Activated CD8-positive, alpha-beta T cell treated with anti-CD3 and anti-CD28 coated beads, Interleukin-2, amount 10 ng/mL, durations not matched to agents 7 days and 5 days (primary cell): ENCODE measurements at places on chromosomes 7 and 10.

- no peak for DNase-seq
Measured at GRCh38 chr7:117669818-117670217, 190.0 kb downstream of the CFTR start.

- DNase-seq: no peak
Measured at GRCh38 chr7:26356229-26356628, 64.6 kb downstream of the SNX10 start.

GRCh38 chr10:47443145-47443544 lies 40.8 kb downstream of the ANXA8 start:
- no peak for DNase-seq

DNA sequence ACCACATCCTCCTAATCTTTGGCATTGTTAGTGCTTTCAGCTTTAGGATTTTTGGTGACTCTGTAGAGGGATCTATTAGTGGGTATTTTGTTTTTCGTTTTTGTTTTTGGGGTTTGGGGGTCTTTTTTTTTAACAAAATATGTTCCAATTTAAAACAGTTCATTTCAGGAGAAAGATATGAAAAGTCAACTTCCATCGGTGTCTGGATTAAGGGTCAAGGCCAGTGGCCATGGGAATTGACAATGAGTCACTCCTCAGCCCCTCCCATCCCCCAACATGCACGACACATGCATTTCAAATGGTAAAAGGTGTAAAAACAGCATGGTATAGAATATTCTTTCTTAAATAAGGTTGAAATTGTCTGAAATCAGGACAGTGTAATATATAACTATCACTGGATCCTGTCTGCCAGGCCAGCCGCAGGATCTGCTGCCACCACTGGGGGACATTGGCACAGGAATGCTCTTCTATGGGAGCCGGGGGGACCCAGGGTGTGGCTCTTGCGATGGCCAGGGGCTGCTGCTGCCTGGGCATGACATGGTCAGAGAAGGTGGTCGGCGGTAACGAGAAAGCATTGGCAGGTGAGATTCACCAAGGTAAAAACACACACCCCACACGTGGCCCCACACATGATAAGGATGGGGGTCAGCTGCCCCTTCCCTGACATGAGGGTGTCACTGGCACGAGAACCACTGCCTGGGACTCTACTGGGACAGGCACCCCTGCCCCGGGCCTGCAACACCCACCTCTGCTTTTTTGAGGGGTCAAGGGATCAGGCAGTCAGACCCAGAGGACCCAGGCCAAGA lies 126.2 kb upstream of the KCTD7 start:
- DNase-seq: no peak

- DNase-seq: no peak
Measured at GRCh38 chr7:108973075-108973474, 403.4 kb downstream of the DNAJB9 start.

DNA sequence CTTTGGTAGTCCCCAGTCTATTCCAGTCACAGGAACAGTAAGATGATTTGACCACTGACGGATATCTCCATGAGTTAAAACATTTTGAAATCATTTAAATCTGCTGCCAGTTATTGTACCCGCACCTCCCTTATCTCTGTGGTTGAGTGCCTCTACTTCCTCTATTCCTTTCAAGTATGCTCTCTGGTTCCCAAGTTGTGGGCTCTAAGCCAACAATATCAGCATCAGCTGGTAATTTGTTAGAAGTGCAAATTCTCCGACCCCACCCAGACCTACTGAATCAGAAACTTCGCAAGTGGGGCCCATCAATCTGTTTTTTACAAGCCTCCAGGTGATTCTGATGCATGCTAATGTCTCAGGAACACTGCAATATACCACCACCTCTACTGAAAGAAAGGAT lies 235.5 kb downstream of the CCSER2 start:
- no peak for DNase-seq

- DNase-seq: no peak
Measured at GRCh38 chr7:113349339-113349738, 231.0 kb upstream of the SMIM30 start.

GRCh38 chr10:131788386-131788785 lies 112.4 kb upstream of the PPP2R2D start:
- DNase-seq: no peak

DNA sequence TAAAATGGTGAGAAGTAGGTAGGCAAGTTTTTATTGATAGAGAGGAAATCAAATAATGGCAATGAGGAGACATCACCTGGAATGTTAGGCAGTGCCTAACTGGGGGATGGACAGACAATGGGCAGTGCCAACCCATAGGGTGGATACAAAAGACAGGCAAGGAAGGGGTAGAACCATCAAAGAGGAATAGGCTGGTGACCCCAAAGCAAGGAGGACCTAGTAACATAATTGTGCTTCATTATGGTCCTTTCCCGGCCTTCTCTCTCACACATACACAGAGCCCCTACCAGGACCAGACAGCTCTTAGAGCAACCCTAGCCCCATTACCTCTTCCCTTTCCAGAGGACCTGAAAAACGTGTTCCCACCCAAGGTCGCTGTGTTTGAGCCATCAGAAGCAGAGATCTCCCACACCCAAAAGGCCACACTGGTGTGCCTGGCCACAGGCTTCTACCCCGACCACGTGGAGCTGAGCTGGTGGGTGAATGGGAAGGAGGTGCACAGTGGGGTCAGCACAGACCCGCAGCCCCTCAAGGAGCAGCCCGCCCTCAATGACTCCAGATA lies 30.0 kb downstream of the PRSS2 start:
- DNase-seq: peak; percentile 24

- DNase-seq: no peak
Measured at GRCh38 chr10:92816091-92816531, 32.2 kb upstream of the EXOC6 start.

DNA sequence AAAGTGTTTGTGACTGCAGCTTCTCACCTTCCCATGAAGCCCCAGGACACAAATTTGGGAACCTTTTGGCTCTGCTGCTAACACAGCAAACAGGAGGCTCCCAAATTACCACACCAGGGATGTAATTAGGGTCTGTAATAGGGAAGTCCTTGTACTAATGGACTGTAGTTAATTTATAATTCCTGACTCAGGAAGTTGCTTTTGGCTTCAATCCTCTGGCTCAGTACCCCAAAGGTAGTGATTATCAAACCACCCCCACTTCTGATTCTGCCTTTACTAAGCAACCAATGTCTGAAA lies 3.8 kb upstream of the MALSU1 start:
- no peak for DNase-seq

- DNase-seq: no peak
Measured at GRCh38 chr7:117811696-117812095, 61.5 kb downstream of the CTTNBP2 start.

DNA sequence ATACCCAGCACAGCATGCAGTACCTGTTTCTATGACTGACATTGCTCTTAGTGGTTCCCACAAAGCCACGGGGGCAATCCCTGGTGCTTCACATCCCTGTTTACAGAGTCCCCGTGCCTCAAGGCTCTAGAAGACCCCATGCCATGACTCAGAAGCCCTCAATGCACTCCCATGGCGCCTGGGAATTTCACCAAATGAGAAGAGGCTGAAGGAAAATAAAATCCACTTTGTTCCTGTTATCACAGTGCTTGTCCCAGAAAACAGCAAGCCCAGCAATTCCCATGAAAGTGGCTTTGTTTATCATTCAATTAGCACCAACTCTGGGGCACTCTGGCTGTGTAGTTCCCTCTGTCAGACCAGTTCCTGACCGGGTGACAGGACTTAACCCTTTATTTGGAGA lies 268.3 kb downstream of the TNS3 start:
- no peak for DNase-seq

DNA sequence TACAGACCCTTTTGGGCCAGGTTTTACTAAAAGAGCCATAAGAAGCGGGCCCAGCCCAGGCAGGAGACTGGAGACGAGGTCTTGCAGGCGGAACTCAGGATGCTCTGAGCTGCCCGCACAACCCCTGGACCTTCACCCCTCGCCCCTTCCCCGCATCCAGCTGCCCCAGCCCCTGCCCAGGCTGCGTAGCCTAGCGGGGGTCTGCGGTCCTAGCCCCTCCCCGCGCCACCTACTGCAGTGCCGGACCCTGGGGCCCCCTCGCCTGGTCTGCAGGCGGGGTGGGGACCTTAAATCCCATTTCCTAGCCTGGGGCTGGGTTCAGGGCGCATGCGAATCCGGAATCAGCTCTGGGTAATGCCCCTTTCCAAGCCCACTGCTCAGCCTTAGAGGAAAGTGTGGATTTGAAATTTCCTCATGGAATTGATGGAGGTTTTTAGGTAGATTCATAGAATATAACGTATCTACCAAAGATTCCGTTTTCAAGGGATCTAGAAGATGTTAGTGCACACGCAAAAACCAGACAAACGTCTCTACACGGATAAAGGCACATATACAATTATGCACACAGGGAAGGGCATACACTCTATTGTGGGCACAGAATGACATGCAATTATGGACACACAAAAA lies 546 bp upstream of the HOXA3 start:
- no peak for DNase-seq

GRCh38 chr7:43198599-43199090 lies 86.2 kb downstream of the HECW1 start:
- no peak for DNase-seq

DNA sequence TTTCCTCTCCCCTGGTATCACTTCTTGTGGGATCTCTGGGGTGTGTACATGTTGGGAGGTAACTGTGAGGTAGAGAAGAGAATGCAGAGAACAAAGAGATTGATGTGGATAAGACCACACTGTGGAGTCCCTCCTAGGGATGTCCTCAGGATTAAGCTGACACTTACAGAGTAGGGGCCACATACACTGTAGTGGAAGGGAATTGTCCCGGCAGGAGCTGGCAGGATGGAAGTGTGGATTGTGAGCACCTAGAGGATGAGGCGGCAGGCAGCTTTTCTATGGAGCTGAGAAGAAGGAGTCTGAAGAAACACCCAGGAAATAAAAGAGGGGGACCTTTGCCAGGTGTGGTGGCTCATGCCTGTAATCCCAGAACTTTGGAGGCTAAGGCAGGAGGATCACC lies 13.5 kb downstream of the AGFG2 start:
- no peak for DNase-seq

- DNase-seq: no peak
Measured at GRCh38 chr10:94232711-94233383, 129.9 kb downstream of the NOC3L start.

GRCh38 chr10:75744261-75744660 lies 312.8 kb downstream of the LRMDA start:
- DNase-seq: no peak

GRCh38 chr7:34219153-34219718 lies 313.9 kb downstream of the BMPER start:
- DNase-seq: no peak

- no peak for DNase-seq
Measured at GRCh38 chr7:107318523-107319160, 149.8 kb downstream of the HBP1 start.

DNA sequence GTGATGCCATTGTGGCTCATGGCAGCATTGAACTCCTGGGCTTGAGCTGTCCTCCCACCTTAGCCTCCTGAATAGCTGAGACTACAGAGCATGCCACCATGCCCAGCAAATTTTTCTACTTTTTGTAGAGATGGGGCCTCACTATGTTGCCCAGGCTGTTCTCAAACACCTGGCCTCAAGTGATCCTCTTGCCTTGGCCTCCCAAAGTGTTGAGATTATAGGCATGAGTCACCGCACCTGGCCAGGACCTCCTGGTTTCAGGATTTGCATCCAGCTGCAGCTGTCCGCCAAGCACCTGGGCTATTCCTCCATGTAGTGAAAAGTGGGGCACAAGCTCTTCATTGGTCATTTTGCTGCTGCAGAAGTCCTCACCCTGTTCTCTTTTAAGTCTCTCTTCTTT lies 58.9 kb downstream of the ZNF22 start:
- DNase-seq: no peak

DNA sequence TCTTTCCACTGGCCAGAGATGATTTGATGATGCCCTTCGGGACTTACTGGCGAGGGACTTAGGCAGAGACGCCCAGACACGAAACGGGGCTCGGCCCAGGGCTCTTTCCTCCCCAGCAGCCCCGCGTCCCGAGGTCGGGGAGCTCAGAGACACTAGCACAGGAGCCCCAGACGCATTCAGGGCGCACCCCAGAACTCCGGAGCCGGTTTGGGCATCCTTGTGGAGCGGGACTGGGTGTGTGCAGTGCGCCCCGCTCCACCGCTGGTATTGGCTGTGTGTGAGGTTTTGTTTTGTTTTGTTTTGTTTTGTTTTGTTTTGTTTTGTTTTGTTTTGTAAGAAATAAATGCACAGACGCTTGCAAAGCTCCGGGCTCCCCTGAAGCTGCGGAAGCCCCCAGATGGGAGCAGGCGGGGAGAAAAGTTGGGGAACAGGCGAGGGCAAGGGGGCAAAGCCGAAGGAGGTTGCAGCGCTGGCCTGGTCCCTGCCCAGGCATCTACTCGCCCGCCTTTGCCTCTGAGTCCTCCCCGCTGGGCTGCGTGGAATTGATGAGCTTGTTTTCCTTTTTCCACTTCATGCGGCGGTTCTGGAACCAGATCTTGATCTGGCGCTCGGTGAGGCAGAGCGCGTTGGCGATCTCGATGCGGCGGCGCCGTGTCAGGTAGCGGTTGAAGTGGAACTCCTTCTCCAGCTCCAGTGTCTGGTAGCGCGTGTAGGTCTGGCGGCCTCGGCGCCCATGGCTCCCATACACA lies 1.9 kb upstream of the HOXA5 start:
- DNase-seq: no peak

DNA sequence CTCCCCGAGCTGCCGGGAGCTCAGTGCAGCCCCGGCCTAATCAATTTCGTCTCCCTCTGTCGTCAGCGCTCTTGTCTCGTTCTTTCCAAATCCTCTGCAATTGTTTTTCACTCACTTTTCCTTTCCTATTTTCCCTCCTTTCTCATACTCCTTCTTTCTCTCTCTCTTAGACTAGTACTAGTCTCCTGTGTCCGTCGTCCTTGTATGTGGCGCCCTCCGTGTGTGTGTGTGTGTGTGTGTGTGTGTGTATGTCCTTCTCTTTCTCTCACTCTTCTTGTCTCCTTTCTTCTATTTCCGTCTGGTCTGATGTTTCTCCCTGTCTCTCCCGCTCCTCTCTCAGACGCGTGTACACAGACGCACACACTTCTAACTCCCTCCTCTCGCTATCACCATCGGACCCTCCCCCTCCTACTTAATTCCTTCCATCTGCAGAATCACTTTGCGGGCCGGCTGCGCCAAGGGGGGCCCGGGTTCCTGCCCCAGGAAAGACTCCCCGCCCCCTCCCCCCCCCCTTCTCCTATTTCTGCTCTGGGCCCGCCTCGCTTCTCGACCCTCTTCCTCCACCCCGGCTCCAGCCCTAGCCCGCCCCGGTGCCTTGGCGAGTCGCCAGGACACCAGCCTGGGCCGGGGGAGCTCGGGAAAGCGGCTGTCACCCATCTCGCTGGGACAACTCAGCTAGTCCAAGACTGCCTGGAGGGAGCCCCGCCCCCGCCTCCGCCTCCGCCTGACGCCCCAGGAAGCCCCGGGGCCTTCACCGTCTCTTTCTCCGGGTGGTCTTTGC lies 743 bp upstream of the ZCCHC24 start:
- DNase-seq: no peak
